ENCODE measurements at places on chromosomes 2 and 18. TPM values are rescaled to one million over a fixed set of nuclear protein-coding genes. Genes with fewer than 3 reads are reported as not detected.

GRCh38 chr2:76749858-76750257, 772.3 kb downstream of the LRRTM4 start:
- no peak for DNase-seq

DNA sequence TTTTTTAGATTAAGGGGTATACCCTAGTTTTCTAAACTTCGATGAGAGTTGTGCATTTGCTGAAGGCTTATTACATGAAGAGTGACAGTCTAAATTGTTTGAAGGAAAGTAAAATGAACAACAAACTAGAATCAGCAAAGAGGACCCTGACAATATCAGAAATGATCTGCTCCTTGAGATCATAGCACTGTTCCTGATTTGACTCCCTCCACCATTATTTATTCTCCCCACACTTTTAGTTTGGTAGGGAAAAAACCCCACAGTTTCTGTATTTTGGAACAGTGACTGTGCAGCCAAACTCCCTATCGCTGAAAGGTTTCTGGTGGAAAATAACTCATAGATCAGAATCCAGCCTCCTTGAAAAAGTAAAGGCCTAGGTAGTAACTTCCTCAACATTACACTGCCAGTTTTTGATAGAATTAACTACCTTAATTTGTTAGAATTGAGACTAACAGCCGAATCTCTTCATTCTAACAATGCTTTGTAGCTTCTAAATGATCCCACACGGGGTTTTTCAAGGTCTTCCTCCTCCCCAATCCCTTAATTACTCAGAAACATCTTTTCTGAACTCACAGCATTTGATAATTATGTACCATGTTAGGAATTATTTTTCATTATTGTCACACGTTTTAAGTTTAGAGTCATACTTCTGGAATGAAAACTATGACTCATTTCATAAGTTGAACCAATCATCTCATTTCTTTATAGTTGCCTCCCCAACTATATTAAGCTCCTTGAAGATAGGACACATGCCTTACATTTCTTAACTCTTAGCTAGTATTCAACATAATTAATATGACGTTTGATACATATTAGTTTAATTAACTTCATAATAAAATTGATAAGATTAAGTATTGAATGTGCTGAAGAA, 2.9 kb downstream of the MYL12A start:
- no peak for DNase-seq

DNA sequence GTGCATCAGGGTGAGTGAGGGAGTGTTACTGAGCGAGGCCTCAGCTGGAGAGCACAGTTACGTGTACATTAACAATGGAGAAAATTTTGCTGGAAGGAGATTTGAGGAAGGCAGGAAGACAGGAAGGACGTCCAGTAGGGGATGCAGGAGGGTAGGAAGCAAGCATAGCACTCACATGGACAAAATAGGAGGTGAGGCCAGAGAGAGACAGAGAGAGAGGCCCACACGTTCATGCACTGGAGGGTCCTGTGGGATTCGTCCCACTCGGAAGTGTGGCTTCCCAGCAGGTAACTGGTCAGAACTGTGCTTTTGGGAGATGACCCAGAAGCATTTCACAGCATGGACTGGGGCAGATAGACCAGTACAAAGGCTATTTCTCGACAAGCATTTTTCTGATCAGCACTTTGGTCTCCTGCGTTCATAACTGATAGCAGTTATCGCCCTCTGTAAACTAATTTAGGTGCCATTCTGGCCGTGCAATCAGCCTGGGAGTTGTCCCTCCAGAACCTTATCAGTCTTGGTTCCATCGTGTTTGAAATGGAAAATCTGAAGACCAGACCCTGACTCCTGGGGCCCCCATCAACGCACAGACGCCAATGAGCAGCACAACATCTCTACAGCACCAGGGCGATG, 5.7 kb downstream of the LCT start:
- DNase-seq = no peak

MOCOS gene
- total RNA-seq = 0.64 TPM

Data from activated CD8-positive, alpha-beta memory T cell treated with anti-CD3 and anti-CD28 coated beads, Interleukin-2, amount 10 ng/mL, durations not matched to agents 7 days and 5 days (primary cell).